ENCODE measurements at places on chromosomes 4 and X.

GRCh38 chr4:25760518-25761157 lies 102.2 kb downstream of the SEL1L3 start:
- no peak for DNase-seq

DNA sequence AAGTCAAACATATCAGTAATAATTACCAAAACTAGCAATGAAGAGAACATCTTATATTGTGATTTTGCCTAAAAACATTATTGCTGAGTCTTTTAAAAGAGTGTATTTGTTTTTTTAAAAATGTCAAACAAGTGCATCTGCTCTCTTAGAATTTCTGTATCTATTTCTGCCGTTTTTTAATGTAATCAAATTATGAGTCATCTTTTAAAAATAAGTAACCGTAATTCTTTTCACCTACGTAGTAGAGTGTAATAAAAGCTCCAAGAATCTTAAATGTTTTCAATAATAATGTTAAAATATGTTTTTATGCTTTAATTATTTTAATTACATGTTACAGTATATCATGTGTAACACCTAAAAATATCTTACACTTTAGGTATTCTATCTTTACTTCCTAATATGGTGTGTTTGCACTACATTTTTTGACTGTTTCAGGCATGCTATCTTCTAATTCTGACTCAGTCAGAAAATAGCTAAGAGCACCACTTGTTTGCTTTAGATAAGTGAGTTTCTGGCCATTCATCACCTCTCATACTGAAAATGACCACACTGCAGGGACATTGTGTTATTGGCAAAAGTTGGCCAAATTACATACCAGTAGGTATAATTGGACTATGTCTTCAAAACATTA lies 368.5 kb downstream of the PCDH7 start:
- DNase-seq: peak; percentile 67

DNA sequence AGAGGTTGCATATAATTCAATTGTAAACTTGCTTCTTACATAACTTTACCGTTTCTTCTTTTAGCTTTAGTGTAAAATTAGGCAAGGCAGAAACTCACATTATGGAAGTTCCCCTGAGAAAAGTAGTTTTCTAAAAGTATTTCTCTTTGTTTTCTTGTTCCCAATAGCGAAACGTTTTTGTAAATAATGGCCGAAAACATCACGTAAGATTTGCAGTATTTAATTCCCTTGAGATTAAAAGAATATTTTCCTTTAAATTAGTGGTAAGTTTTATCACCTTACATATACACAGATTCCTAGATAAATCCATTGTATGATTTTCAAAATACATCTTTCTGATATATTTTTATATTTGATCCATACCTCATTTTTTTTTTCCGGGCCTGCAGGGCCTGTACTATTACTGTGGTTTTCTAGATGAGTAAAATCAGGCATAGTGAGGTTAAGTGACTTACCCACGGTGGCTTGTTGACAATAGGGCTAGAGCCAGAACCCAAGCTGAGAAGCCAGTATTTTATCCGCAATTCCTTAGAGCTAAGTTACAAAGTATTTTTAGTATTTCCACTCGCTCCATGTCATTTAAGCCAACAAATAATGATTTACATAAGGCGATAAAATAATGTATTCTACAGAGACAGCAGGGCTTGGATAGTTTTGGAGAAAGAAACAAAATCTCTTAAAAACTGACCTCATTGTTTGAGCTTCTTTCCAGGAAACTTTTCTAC lies 82.2 kb upstream of the VEGFC start:
- DNase-seq: peak; percentile 11

DNA sequence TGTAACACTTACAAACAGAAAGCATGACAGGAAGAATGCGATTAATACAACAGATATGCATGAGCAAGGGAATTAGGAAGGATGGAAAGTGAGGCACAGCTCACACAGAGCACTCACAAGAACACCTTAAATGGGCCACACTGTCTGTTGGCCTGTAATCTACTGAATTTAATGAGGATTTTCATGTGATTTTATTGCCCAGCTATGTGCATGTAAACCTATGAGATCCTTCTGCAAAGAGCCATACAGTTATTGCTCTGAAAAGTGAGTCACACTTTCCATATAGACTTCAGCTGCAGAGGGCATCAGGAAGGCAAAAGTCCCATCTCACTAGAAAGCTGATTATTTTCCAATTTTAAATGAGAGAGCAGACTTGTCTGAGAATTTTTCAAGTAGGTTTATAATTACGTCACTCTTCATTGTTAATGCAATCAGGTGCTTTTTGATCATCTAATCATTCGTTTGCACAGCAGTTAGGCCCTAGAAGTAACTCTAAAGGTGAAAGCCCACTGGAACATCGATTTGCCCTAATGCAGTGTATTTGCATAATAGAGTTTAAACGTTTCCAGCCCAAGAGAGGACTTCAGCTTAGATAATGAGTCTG lies 832.7 kb upstream of the INTU start:
- DNase-seq: no peak

- DNase-seq: no peak
Observed at GRCh38 chr4:111905511-111905910, 239.7 kb upstream of the FAM241A start.

DNA sequence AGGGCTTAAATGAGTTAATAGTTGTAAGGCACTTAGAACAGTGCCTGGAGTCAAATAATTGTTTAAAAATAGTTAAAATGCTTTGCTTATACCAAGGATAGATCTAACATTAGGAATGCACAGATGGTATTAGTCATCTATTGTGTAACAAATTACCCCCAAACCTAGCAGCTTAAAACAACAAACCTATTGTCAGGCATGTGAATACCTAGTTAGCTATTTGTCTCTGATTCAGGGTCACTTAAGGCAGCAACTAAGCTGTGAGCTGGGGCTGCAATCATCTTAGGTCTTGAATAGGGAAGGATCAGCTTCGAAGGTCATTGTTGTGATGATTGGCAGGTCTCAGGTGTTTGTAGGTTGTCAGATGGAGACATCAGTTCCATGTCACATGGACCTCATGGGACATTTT lies 42.4 kb upstream of the AGA start:
- DNase-seq: peak; percentile 40
